ENCODE measurements at places on chromosomes 2 and 18.
A peak's percentile ranks its signal among the peaks of the same experiment; 100 is the strongest.

GRCh38 chr2:136286423-136286822 is 168.5 kb upstream of the CXCR4 start:
- no peak for DNase-seq

DNA sequence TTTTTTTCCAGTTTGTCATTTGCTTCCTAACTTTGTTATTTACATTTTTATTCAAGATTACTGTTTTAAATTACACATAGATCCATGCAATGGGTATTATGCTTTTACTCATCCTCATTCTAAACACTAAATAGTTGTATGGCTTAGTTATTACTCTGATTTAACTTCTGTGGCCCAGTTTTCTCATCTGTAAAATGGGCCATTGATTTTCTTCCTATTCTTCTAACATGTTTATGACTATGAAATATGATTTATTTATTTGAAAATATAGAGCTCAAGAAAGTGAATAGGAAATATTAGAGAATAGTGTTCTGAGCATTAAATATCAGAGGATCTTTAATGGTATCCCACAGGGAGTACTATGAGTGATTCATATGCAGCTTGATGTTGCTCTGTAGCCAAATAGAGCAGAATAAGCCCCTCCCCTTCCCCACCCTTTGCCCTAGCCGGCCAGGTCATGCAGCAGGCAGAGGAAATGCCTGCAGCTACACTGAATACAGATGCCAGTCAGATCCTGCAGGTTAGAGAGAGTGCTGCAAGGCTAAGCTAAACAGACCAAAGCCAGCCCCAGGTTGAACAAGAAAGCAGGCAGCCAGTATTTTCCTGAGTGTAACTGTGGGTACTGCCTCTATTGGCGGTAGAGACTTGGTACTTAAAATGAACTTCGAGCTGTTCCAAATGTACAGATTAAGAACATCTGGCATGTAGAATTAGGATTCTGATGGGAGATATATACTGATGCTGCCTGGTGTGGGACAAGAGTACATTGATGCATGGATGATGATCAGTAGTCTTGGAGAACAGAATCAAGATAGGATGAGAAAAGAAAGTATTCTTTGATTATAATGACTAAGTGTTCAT is 11.7 kb upstream of the ACYP2 start:
- DNase-seq: no peak

- DNase-seq: no peak
Measured at GRCh38 chr2:3214806-3215404, 162.7 kb downstream of the EIPR1 start.

- DNase-seq: no peak
Measured at GRCh38 chr2:59096973-59097372, 855.8 kb upstream of the FANCL start.

- DNase-seq: no peak
Measured at GRCh38 chr2:64543008-64543697, 19.0 kb downstream of the AFTPH start.

DNA sequence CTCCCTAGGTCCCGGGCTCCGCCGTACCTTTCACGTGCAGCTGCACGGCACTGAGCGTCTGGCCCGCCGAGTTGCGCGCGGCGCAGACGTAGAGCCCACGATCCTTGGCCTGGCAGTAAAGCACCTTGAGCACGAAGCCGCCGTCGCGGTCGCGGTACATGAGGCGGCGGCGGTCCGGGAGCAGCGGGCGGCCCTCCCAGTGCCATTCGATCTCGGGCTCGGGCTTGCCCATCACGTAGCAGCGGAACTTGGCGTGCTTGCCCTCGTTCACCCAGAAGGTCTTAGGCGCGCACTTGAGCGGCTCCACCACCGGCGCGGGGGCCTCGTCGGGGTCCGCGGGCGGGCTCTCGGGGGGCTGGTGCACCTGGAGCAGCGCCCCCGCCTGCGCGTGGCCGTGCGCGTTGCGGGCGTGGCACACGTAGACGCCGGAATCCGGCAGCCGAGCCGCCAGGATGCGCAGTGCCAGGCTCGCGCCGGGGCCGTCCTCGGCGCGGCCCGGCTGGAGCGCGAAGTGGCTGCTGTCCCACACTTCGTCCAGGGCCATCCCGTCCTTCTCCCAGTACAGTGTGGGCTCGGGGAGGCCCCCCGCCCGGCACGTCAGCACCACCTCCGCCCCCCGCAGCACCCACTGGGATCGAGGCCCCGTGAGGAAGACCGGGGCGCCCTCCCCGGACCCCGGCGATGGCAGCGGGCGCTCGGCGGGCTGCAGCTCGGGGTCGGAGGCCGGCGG is 980 bp downstream of the OBSL1 start:
- DNase-seq: no peak

DNA sequence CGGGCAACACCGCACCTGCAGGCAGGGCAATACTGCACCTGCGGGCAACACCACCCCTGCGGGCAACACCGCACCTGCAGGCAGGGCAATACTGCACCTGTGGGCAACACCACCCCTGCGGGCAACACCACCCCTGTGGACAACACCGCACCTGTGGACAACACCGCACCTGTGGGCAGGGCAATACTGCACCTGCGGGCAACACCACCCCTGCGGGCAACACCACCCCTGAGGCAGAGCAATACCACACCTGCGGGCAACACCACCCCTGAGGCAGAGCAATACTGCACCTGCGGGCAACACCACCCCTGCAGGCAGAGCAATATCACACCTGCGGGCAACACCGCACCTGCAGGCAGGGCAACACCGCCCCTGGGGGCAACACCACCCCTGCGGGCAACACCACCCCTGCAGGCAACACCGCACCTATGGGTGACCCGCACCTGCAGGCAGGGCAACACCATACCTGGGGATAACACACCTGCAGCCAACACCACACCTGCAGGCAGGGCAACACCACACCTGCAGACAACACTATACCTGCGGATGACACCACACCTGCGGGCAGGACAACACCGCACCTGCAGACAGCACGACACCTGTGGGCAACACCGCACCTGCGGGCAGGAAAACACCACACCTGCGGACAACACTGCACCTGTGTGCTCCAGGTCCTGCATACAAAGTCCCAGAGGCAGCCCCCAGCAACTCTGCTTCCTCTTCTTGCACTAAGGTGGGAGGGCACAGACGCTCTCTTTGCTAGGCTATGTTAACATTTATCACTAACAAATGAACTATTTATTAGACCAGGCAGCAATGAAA is 57.7 kb downstream of the EIPR1 start:
- no peak for DNase-seq

- DNase-seq: no peak
Measured at GRCh38 chr18:76507830-76508385, 12.9 kb upstream of the ZNF516 start.

GRCh38 chr2:107589079-107589491 is 237.6 kb upstream of the RGPD4 start:
- no peak for DNase-seq

- peak; percentile 33 for DNase-seq
Measured at GRCh38 chr2:84459944-84460429, 907 bp upstream of the SUCLG1 start.

DNA sequence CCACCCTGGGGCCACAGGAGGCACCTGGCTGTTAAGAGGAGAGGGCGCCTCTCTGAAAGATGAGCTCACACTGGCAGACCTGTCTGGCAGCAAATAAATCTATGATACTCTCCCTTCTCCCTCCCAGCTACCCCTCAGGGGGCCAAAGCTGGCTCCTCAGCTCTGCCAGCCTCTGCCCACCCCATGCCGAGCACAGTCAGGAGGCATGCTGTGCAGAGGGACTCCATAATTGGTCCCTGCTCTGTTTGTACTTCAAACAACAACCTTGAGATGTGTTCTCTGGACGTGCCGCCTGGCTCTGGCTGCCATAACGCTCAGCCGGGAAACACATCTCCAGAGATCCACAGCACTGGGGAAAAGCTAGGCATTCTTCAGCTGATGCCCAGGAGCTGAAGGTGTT is 126.7 kb downstream of the GALNT14 start:
- no peak for DNase-seq

- no peak for DNase-seq
Measured at GRCh38 chr2:213101692-213102460, 49.5 kb downstream of the IKZF2 start.

DNA sequence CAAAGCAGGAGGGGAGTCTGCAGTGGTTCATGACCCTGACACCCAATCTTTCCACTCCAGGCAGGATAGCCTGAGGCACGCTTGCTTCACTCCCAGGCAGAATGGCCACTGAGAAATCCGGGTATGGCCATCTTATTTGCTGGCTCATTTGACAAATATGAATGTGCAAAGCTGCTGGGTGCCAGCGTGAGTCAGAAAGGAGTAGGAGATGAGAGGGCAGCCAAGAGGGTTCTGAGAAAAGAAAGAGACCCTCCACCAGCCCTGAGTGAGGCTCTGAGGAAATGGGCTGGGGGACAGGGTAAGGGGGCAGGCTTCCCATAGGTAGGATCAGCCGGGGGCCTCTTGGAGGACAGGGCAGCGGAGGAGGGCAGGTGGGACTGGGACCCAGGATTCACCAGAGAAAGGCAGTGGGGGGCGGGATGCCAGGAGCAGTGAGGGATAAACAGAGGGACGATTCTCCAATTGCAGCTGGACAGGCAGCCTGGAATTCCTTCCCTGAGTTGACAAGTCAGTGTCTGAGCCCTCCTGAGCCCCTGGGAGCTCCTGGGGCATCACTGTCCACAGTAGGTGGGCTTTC is 15.2 kb downstream of the RAMP1 start:
- DNase-seq: no peak

DNA sequence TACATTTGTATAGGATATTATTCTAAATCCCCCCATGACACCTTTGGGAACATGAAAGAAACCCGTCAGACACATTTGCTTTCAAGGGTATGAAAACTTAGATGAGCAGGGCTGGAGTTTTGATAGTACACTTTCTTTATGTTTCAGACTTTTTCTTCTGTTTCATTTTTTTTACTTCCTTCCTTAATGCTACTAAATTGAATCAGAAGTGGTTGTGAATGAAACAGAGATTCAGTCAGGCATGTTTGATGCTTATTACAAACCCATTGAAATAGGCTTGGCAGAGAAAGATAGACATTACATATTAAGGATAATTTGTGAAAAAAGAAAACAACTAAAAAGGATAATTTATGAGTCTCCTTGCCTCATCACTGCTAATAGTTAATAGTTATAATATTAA is 26.8 kb downstream of the SLC30A6 start:
- no peak for DNase-seq

Measured in NCI-H187 (cell line).